ENCODE measurements at places on chromosomes 16 and 17.

DNA sequence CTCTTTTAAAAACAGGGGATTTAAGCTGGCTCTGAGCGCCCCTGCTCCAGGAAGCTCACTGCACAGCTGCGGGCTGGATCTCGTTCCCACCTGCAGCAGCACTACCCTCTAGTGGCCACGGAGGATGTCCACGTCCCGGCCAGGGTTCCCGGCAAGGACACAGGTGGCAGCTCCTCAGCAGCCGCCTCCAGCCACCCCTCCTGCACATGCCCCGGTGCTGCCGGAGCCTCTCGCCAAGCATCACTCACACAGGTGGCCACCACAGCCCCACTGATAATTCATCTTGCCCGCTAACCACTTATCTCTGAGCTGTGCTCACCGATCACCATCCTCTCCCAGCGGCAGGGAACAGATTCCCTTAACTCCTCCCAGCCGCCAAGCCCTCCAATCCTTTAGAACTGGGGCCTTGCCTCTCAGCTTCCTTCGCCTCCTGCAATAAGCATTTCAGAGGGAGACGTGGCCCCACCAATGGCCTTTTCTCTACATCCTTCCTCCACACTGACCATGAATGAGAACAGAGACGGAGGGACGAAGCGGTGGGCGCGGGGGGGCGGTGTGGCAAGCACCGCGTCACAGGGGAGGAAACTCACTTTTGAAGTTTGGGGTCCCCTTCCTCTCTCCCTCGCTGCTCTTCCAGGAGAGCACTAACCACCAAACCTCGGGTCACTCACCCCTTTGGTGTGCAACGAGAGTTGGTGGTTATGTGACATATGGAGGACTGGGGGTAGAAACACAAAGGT is 222.1 kb downstream of the RBFOX3 start:
- peak; percentile 53 for DNase-seq

DNA sequence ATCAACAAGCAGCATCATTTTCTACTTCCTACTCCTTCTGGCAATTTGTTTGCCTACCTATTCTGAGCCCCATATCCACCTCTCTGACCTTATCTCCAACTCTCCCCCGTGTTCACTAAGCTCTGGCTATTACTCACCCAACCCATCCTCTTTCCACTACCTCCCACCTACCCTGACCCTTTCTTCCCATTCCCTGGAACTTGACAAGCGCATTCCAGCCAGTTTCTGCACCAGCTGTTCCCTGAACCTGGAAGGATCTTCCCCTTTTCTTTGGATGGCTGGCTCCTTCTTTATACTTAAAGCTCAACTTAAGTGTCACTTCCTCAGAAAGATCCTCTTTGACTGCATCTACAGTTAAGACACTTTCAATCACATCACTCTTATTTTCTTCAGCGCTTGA is 2.2 kb downstream of the DCUN1D3 start:
- no peak for DNase-seq

DNA sequence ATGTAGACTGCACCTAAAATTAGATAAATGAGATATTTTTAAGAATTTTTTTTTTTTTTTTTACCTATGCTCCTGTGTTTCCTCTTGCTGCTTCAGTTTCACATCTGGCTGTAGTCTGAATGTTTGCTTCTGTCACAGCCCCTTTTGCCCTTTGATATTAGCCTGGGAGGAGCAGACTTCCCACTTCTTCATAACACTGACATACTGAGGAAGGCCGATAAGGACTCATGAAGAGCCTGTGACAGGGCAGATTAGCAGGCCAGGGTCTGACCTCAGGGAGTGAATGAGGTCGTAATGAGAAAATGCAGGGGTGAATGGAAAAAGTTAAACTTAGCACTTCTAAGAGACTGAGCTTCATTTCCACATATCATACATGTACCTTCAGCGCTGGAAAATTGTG is at the start of gene SLFN14:
TSS of gene SLFN14 (minus strand) at position 117 of the 400 bp plus-strand sequence. CDS start 2,757 bp downstream, outside the sequence.
- DNase-seq = no peak

DNA sequence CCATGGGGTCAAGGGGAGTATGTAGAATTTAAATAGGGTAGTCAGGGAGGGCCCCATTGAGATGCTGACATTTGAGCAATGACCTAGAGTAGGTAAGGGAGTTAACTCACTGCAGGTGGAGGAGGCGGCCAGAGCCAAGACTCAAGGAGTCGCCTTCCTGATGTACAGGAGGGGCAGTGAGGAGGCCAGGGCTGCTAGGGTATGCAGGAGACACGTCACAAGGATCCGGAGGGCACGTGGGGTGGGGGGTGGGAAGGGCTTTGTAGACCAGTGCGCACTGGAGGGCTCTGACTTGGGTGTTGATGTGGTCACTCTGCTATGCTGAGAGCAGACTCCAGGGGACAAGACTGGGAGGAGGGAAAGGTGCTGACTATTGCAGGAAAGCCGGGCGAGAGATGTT is 37.5 kb downstream of the SPECC1 start:
- no peak for DNase-seq

- peak; percentile 71 for DNase-seq
Measured at GRCh38 chr16:15855704-15856003, 1.2 kb downstream of the MYH11 start.

DNA sequence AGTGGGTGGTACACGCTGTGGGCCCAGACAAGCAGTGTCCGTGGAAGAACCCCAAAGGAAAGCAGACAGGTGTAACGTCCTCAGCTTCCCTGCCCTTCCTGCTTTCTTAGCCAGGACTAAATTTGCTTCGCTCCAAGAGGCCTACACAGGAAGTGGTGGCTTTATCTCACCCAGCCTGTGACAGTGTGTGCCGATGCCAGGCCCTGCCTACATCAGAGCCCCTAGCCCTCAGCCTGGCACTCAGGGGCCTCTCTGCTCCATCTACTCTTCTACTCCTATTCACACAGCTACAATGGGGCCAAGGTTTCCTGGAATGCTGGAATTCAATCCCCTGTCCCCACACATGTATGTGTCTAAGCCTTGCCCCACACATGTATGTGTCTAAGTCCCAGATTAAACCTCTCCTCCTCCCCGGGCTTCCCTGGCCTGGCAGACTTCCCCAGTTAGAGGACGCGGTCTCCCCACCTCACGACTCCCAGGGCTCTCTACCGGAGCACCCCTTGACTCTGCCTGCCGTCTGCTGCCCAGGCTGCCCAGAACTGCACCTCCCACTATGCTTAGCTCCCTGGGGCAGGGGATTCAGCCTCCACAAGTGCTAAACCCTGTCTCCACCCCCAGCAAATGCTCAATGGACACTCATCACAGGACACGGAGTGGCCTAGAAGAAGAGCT is 8.2 kb downstream of the PGAP3 start:
- DNase-seq = no peak

- no peak for DNase-seq
Measured at GRCh38 chr17:142876-143784, 5.8 kb downstream of the SCGB1C2 start.

DNA sequence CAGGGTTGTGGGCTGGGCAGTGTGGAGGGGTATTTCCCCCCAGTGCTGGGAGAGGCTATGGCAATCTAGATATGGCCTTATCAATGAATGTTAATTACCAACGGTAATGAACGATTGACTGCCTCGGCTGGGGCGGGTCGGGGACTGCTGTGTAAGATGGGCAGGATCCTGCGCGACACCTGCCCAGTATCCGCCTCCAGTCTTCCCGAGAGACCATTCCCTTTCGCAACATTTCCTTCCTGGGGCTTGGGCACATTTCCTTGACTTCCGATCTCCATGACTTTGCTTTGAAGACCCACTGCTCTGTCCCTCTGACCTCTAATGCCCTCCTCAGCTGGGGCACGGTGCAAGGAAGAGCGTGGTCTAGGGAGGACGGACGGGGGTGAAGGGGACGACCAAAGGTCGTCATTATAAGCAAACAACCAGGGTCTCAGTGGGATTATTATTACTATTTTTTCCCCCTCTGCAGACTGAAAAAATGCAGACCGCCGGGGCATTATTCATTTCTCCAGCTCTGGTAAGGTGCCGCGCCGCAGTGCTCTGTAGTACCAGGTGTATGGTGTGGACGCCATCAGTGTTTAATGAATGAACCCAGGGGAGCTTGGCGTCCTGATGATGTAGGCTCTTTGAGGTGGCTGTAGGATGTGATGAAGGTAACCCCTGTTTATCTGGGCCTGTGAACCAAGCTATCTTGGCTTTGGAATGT is 506 bp downstream of the ATP5MC1 start:
- DNase-seq = peak; percentile 8

GRCh38 chr17:78785663-78786057 is 3.6 kb upstream of the CYTH1 start:
- DNase-seq = no peak

GRCh38 chr17:57876866-57877237 is 27.0 kb upstream of the MRPS23 start:
- no peak for DNase-seq

DNA sequence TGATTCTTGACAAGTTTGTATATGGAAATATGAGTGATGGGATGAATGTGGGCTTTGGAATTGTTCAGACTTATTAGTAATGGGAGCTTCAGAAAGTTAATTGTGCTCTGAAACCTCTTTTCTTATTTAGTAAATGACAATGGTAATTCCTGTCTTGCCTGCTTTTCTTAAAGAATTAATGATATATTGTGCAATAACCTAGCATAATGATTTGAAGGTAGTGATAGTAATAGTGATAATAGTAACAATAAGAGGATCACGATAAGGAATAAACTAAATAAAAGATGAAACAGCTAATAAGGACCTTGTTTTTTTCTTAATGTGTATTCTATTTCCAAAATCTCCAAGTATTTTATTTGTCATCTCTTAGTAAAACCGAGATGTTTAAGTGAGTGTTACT is 245.0 kb upstream of the CPHXL start:
- no peak for DNase-seq

GRCh38 chr17:56601591-56601990 is 8.1 kb downstream of the NOG start:
- DNase-seq = no peak

GRCh38 chr16:57578521-57579360 is 36.3 kb downstream of the ADGRG5 start:
- no peak for DNase-seq

DNA sequence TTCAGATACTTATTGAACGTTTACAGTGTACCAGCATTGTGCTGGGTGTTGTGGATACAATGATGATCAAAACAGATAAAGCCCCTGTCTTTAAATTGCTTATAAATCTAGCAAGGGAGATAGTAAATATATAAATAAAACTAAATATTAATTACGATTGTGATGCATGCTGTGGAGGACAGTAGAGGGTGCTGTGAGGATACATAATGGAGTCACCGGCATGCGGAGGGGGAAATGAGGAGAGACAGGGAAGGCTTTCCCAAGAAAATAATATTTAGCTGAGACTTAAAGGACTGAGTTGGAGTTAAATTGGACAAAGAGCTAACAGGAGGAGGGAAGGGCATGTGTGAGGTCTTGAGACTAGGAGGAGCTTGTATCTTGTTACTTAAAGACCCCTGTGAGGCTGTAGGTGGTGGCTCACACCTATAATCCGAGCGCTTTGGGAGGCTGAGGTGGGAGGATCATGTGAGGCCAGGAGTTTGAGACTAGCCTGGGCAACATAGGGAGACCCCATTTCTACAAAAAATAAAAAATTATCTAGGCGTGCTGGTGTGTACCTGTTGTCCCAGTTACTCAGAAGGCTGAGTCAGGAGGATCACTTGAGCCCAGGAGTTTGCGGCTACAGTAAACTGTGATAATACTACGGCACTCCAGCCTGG is 2.4 kb downstream of the DHRS7B start:
- DNase-seq = no peak

- no peak for DNase-seq
Measured at GRCh38 chr16:11946433-11946832, 4.6 kb upstream of the NPIPB2 start.

All from GM19239 (cell line).